HT1080 (cell line): ENCODE measurements at places on chromosomes 7 and 10. TPM values are rescaled to one million over a fixed set of nuclear protein-coding genes. Genes with fewer than 3 reads are reported as not detected.

DNA sequence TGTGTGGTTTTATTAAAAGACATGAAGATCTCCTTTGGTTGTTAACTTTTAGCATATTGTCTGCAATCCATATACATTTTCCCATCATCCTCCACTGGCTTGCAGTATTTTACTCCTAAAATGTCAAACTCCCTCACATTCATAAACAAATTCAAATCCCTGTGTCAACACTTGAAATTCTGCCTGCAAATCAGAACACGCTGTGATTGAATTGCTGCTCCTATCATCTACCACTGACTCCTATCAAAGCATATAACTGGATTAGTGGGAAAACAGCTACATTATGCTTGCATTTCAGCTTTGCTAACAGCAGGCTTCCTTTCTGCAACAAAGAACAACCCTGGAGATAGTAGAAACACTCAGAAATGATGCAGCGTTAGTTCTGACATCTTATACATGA lies 281.8 kb upstream of the HGF start:
- DNase-seq: no peak

DNA sequence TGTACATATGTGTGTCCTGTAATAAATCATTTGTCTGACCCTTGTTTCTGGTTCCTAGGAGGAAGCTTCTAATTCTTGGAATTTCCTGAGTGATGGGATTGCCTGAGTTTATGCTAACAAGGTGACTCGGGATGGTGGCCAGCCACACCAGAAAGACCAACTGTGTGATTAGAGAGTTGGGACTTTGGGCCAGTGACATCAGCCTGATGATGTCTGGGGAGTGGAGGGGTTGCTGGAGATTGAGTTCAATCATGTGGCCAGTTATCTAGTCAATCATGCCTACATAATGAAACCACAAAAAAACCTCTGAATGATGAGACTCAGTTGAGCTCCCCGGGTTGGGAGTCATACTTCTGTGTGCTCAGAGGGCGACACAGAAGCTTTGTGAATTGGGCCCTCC lies 23.5 kb upstream of the CARD11 start:
- DNase-seq: no peak

ZDHHC6 gene
- total RNA-seq: 36.3 and 38.0 TPM in 2 replicates

DNA sequence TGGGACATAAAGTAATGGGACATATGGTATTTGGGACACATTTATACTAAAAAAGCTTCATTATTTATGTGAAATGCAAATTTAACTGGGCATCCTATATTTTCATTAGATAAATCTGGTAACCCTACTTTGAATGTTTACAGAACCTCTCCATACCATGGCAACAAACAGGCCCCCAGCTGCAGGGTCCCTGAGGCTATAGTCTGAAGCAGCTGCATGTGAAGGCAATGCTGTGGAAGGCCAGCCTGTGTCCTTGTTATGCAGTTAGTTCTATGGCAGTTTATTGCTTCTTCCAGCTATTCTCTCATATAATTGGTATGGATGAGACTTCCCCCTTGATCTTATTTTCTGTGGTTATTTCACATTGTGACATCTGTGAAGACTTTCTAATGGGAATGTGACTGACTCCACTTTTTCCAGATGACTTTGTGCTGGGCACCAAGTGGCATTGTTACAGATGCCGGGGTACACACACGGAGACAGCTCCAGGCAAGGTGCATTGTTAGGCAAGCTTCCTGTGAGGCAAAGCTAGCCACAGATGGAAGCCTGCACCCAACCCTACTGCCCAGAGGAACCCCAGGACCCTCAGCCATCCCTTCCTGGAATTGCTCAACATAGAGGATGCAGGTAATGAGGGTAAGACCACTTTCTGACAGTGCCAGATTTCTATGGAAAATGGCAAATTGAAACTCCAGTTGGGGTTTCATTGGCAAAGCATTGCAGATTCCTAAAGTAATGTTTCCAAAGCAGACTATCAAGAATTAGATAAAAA lies 49.5 kb upstream of the ADAM12 start:
- no peak for DNase-seq

DNA sequence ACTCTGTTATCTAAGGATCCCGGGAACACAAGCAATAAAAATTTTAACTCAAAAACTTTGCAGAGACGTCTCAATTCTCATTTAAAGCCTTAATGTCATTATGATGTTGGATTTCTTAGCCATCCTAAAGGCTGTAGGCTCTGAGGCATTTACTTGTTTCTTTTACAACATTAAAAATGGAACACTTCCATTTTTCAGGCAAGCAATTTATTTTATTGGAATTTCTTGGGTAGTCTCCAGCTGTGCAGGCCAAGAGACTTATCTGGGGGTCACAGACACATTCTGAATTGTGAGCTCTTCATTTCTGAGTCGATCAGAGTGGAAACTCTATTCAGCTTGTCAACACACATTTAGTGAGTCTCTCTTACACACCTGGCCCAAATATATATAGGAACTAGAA lies 48.0 kb upstream of the KIF5B start:
- DNase-seq: no peak

DNA sequence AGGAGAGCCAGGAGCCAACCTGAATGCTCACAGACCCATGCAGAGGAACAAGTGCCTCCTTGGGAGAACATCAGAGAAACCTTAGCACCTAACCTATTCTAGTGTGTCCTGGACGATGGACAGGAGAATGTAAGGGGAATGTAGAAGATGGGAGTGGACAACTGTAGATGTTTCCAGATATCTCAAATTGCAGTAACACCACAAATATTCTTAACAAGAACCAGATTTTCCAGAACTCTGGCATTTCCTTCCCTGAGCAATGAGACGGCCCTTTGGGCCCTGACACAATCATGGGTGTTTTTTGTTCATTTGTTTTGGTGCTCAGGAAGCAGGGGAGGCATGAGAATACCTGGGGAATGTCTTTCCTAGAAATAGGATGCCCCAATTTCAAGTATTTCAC lies 196.1 kb upstream of the PRSS1 start:
- no peak for DNase-seq

DNA sequence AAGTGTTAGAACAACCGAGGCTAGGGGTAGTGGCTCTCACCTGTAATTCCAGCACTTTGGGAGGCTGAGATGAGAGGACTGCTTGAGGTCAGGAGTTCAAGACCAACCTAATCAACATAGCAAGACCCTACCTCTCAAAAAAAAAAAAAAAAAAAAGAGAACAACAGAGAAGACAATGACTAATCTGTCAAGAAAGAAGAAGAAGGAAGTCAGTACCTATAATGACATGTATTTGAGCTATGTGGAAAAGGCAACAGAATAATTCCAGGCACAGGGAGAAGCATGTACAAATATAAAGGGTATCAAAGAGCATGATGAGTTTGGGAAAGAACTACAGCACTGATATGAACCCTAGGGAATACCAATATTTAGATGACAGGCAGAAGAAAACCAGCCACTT lies 27.5 kb downstream of the COPG2 start:
- no peak for DNase-seq

GRCh38 chr7:1291845-1292765 lies 59.4 kb downstream of the UNCX start:
- DNase-seq: no peak

GRCh38 chr7:157432541-157432956 lies 95.7 kb downstream of the DNAJB6 start:
- DNase-seq: peak; percentile 46

- no peak for DNase-seq
These were observed 541.0 kb downstream of the ZWINT start for GRCh38 chr10:55820071-55820470.

DNA sequence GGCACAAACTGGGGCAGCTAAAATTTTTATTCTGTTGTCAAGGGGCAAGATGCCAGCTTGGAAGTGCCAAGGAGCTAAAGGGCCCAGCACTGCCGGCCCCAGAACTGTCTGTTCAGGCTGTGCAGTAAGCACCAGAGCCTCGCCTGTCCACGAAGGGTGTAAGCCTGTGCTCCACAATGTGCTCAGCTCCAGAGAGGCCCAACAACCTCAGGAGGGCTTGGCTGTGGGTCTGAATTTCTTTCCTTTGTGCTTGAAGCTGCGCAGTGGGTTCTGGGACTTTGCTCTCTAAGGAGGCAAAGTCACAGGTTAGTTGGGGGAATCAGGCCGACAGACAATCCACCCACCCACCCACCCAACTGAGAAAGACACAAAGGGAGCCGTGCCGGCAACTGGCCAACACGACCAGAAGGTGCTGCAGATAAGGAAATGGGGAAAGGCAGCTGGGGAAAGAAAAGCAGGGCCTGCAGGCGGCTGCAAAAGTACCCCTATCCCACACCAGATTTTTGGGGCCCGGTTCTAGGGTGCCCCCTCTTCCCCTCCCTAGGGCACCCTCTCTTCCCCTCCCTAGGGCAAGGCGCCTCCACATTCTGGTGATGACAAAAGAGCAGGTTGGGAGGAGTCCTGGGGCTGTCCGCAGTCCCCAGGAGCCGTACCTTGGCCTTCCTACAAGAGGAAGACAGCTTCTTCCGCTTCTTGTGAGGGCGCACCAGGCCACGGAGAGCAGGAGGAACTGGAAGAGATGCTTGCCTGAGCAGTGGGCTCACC lies 7.7 kb downstream of the DDX56 start:
- DNase-seq: no peak

DNA sequence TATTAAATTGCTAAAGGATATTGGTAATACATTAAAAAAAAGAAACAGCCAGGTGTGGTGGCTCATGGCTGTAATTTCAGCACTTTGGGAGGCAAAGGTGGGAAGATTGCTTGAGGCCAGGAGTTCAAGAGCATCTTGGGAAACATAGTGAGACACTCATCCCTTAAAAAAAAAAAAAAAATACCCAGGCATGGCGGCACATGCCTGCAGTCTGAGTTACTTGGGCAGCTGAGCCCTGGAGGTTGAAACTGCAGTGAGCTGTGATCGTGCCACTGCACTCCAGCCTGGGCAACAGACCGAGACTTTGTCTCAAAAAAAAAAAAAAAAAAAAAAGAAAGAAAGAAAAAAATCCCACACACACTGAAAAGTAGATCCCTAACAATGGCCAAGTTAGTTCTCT lies 59.7 kb downstream of the MACC1 start:
- DNase-seq: no peak

DNA sequence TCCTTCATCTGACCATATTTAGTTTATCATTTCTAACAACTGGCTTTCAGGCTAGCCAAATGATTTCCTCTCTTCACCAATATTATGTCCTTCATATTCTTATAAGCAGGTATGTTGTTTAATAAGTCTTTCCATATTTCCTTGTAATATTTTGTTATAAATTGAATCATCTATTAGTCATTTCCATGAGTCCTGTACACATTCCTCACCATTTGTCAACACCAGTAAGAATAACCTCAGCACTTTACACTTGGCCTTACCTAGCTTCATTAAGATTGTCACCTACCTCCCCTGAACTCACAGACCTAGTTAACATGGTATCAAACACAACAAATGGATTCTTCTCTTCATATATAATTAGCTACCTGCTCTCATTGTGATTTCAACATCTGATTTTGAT lies 282.3 kb downstream of the SEMA3D start:
- DNase-seq: no peak

- no peak for DNase-seq
These were observed 150.2 kb upstream of the CDK1 start for GRCh38 chr10:60627778-60628748.

- DNase-seq: peak; percentile 44
These were observed 266.6 kb downstream of the HDAC9 start for GRCh38 chr7:18762189-18762588.

- DNase-seq: peak; percentile 10
These were observed 139.1 kb downstream of the XPNPEP1 start for GRCh38 chr10:109784236-109784635.

DNA sequence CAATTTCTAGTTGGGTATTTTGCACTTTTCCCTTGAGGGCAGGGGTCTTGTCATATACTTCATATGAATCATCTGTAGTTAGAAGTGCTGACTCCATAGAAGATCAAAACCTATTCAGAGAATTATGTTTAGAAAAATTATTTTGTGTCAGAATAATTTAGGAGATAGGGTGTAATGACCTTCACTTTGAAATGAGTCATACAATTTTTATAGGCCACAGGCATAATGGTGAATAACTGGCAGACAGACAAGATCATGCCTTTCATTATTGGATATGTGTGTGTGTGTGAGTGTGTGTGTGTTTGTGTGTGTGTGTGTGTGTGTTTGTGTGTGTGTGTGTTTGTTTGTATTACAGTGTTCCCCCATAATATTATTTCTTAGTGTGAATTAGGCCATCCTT lies 523.0 kb downstream of the ANKRD7 start:
- no peak for DNase-seq

- peak; percentile 14 for DNase-seq
These were observed 106.9 kb downstream of the COL28A1 start for GRCh38 chr7:7428806-7429205.

ZNF33B gene
- 7.8 and 11.3 TPM in 2 replicates for total RNA-seq

RPEL1 gene
- not detected in 2 replicates for total RNA-seq

DNA sequence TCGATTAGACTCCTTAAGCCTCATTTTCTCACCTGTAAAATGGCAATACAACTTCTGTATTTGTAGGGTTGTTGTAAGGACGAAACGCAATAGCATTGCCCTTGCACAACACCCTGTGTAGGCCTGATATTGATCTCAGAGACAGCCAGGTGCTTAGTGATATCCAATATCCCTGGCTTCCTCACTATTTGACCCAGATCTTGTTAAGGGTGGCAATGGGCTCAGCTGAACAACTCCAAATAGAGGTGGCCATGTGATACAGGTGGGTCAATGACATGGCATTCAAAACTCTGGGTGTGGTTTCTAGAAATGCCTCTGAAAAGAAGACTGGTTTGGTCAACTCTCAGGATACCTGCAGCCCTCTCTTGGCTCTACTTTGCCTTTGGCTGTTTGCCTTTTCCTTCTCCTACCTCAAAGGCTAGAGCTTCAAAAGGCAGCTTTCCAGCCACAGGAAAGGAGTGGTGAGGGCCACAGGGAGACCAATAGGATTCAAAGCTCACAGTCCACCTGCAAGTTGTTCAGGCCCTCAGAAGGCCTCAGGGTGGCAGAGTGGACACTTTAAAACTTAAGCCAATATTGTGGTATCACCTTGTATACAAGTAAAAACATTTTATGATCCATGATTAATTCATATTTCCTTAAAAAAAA lies 14.9 kb upstream of the GATAD1 start:
- no peak for DNase-seq

DNA sequence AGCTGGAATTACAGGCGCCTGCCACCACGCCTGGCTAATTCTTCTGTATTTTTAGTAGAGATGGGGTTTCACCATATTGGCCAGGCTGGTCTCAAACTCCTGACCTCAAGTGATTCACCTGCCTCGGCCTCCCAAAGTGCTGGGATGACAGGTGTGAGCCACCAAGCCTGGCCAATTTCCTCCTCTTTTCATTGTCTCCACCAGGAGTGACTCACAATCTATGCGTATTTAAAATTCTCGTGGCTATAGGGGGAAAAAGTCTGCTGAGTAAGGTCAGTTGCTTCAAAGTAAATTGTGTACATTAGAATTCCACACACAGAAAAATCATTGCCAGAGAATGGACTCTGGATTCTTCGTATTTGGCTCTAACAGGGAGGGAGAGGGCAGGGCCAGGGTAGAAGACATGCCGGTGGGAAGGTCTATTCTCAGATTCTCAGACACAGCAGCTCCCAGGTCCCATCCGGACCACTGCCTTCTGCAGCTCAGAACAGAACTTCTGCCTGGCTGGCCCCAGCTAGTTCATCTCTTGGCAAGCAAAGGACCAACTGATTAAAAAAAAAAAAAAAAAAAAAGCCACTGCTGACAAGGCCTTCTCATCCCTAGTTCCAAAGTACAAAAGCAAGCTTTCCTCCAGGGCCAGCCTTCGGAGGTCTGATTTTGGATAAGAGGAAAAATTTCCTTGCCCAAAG lies 22.2 kb downstream of the PSPH start:
- DNase-seq: peak; percentile 55
